ENCODE measurements at places on chromosomes 12 and 14.

DNA sequence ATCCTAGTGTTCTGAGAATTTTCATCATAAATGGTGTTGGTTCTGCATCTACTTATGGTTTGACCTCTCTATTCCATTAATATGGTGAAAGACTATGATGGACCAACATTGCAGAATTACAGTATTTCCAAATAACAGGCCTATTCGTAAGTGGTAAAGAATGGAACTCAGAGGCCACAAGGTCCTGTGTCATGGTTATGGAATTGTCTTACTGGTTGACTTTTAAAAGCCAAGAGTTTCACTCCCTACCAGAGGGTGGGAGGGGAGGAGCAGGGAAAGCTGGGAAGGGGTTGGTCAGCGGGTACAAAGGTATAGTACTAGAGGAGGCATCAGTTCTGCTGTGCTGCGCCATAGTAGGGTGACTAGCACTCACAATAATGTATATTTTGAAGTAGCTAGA is 153.4 kb downstream of the TMEM132D start:
- no peak for DNase-seq

DNA sequence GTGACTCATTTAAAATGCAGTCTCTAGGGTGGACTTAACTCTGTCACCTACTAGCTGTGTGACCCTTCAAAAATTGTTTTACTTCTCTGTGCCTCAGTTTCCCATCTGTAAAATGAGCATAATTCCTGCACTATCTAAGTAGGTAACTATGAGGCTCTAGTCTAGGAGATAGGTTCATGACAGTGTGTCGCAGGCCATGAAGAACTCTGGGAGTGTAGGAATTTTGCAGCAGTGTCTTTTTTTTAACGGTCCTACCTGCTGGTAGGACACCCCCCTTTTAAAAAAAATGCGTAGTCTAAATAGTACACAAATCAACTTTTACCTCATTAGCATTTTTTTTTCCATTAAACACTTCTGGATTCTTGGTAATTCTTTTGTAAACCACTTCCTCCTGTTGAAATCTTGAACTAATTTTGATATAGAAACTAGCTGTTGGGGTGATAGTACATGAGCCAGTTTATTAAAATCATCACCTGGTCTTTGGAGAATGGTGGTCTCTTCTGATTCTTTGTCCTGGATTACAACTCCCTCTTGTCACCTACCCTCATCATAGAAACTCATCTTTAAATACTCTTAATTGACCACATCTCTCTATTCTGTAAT is 86.0 kb upstream of the SLC38A2 start:
- DNase-seq = no peak

GRCh38 chr14:69716478-69717187 is 50.3 kb upstream of the SRSF5 start:
- DNase-seq = peak; percentile 11

DNA sequence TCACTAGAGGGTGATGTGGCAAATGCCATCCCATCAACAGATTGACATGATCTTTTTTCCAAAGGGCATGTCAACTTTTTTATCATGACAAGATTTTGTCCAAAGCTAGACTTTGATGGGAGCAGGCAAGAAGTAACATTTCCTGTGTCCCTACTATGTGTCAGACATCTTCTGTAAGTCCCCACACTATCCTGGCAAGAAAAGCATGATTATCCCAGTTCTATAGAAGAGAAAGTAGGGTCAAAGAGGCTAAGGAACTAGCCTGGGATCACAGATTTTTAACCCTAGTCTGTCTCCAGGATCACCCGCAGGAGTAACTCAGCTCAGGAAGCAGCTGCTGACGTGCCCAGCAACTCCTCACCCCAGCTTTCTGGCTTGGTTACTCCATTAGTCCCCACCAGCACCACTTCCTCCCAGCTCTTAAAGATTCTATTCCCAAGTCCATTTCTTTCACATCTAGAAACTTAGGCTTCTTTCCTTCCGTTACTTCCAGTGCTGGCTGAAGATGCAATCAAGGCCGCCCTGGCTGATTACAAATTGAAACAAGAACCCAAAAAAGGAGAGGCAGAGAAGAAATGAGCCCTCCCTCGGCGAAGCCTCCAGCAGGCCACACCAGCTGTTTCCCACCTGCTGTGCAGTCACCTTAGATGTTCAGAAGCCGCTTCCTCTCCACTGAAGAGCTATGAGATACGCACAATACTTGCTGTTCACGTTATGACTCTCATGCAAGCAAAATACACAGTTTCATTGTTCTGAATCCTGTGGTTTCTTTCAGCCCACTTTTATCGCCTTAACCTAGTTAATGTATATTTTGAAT is 6.2 kb downstream of the ISCU start:
- no peak for DNase-seq

DNA sequence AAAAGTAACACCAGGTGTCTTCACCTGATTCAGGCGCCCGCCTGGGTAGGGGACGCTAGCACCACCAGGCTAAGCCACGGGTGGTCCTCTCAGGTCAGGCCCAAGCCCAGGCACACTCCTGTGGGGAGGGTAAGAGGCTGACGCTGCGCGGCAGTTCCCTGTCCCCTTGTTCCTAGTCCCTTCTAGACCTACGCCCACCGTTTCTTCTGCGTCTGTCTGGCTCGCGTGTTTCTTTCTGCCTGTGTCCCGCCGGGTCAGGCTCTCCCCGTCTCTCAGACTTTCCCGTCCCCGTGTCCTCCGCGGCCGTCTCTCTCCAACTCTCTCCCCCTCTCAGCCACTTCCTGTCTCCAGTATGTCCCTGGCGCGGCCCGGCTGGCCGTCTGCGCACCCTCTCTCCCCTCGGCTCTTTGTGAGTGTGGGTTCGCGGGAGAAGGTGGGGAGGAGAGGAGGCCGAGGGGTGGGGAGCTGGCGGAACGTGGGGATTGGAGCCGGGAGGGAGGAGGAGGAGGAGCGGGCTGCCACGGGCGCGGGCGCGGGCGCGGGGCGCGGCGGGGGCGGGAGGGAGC is 3.1 kb upstream of the TNS2 start:
- DNase-seq = peak; percentile 82

Data from RKO (cell line).